ENCODE measurements at places on chromosomes 11 and 22.
A peak's percentile ranks its signal among the peaks of the same experiment; 100 is the strongest.

DNA sequence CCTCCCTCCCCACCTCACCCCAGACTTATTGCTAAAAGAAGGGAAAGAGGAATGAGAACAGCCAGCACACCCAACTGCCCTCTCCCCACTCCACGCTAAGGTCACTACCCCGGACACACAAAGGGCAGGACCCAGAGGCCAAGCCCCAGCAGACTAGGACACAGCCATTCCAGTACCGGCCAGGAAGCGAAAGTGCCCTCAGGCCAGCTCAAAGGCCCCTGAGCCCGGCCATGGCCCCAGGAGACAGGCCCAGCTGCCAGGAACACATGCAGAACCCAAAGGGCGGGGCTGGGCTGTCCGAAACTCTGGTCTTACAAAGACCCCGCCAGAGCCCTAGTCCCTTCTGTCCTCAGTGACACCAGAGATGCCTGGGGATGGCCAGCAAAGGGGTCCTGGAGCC is 5.5 kb downstream of the RCOR2 start:
- no peak for DNase-seq

GRCh38 chr22:27882507-27883290 is 36.4 kb downstream of the PITPNB start:
- DNase-seq: no peak

GRCh38 chr11:15988016-15988550 is 368.3 kb downstream of the SOX6 start:
- no peak for DNase-seq

- DNase-seq: peak; percentile 74
Observed at GRCh38 chr11:46554213-46555147, 39.3 kb downstream of the AMBRA1 start.

DNA sequence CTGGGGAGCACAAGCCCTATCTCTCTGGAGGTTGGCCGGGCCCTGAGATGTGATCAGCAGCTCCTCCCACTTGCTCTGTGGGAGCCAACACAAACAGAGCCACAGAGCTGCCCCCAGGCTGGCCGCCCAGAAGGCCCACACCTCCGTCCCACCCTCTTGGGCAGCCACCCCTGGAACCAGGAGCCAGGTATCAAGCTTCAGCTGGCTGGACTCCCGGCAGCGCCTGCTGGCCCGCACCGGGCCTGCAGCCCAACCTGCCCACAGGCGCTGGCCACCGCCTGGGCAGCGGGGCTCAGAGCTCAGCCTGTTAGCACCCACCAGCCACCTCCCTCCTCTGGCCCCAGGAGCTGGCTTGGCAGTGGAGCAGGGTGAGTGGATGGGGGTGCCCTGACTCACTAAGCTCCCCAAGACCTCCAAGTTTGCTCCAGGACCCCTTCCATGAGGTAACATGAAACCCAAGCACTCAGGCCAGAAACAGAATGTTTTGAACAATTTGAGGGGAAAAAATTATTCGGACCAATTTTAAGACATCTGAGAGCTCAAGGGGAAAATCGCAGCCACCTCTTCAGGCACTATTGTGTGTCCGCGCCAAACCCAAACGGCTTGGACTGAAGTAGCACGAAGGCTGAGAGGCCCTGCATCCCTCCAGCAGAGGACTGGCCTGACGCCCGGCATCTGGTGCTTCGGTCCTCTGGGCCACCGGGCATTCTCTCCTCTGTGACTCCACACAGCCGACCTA is 450.8 kb downstream of the SOX6 start:
- no peak for DNase-seq

DNA sequence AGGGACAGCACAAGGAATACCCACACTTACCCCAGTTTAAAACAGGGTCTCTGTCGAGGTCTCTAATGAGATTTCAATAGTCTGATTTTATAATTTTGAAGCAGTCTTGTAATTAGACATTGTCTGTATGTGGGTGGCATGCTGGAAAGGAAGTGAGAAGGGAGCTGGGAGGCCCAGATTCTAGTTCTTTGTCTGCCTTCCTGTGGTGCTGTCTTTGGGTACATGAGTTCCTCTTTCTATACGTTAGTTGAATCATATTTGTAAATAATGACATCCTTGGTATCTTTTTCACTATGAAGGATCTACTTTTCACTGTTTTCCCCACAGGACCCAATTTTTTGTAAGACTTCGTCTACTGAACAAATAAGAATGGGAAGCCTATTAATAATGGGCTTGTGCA is 42.0 kb upstream of the TENM4 start:
- DNase-seq: no peak

DNA sequence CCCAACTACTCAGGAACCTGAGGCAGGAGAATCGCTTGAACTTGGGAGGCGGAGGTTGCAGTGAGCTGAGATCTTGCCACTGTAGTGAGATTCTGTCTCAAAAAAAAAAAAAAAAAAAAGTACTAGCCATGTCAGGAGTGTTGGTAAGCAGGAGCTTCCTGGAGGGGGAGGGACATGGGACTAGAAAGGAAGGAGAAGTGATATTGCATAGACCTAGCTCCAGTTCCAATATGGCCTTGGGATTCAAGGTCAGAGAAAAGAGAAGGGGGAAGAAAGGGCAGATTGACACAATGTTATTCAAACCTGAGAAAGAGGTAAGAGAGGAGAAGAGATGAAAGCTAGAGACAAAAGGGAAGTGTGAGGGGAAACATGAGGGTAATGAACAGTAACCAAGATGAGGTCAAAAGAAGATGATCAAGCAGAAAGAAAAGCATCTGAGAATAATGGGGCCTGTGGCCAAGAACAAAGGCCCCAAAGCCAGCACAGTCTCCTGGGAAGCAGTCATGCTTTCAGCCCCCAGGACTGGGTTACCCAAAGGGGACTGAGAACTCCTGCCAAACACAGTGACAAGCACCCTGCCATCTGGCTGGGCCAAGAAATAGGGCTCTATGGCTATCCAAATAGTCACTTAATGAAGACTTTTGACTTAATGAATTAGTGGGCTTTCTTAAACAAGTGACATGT is 51.7 kb upstream of the FTH1 start:
- DNase-seq: no peak

DNA sequence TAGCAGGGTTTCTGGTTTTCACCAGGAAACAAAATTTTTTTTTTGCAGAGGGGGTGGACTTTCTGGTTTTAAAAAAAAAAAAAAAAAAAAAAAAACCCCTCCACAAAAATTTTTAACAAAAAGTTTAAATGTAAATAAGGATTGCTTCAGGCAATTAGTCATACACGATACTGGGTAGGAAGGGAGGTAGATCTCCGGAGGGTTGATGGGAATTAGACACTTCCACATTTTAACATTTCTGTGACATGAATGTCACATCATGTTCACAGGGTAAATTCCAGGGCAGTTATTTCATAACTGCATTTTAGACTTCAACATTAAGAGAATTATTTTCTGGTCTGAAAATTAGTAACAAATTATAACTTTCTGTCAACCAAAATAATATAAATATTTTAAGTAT is 15.9 kb downstream of the NUP98 start:
- peak; percentile 7 for DNase-seq

GRCh38 chr11:120512739-120513435 is 1.3 kb downstream of the GRIK4 start:
- DNase-seq: no peak

DNA sequence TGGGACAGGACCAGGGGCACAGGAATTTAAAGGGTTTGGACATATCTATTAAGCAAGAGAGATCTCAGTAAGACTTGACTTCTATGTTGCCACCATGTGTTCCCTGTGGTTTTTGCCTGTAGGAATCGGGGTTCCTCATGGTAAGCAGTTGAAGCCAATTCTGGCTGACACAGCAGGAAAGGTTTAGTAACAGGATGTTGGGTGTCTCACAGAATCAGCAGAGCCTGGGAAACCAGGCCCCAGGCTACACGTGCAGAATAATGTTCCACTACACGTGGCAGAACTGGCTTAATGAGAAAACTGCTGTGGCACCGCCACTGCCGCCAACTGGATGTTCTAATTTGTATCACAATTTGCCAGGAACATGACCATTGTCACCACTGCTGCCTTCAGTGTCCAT is 264.6 kb upstream of the PLET1 start:
- no peak for DNase-seq

GRCh38 chr11:9941991-9942390 is 278.1 kb downstream of the SWAP70 start:
- no peak for DNase-seq

- peak; percentile 5 for DNase-seq
Observed at GRCh38 chr22:27554106-27554811, 247.3 kb downstream of the MN1 start.

- DNase-seq: no peak
Observed at GRCh38 chr11:133810766-133811165, 34.5 kb downstream of the SPATA19 start.

DNA sequence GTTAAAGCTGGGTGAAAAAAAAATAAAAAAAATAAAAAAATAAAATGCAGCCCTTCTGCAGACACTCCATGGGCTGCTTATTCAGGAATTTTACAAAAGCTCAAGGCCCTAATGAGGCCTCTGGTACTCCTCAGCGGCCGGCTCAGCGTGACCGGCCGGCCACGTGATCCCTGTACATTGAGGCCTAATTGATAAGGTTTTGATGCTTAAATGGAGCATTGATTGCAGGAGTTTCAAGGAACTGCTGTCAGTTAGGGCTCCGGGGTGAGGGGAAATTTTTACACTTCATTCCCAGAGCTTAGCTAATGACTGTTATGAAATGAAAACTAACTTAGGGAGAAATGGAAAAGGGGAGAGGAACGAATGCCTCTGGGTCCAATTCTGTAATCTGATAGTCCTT is 368.8 kb upstream of the KIRREL3 start:
- no peak for DNase-seq

DNA sequence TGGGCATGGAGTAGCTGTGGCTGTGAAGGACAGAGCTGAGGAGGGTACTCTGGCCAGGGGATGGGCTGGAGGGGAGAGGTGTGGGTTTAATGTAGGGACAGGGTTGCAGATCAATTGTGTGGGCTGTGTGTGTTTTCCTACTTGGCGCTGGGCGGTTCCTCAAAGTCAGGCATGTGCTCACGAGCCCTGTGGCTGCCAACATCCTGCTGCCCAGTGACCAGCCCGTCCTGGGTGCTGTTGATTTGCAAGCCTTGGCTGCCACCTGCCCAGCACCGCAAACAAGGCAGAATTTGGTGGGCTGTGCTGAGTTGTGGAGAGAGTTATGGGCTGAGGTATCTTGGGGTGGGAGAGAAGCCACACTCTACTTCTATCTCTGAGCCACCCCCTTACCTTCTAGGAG is 69.2 kb downstream of the SCN3B start:
- no peak for DNase-seq

DNA sequence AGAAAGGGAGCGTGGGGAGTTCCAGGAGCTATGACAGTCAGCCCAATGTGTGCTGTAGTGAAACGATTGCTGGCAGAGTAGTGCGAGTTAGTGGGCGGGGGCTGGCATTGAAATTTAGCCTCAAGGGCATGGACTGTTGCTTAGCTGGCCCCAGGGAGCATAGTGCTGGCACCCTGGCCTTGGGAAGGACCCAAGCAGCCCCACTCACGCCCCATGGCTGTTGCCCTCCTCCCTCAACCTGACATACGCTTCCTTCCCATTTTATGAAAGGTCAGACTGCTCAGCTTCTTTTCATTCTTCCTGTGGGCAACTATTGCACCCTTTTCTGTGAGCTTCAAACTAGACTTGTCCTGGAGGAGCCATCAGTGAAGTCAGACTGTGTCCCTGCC is 52.0 kb upstream of the SUSD2 start:
- DNase-seq: no peak

DNA sequence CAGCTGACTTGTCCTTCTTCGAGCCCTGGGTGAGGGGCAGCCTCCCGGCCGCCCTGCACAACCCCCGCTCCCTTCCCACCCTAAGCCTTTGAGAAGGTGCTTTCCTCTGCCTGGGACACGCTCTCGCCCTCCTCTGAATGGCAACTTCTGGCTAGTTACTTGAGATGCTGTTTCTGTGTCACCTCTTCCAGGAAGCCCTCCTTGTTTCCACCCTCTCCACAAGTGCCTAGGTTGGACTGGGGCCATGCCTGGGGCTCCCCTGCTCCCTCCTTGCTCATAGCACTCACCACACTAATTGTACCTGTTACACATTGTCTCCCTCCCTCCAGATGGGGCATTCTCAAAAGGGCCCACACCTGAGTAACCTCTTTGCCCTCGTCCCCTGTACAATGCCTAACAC is 72.2 kb downstream of the SCUBE1 start:
- DNase-seq: no peak

DNA sequence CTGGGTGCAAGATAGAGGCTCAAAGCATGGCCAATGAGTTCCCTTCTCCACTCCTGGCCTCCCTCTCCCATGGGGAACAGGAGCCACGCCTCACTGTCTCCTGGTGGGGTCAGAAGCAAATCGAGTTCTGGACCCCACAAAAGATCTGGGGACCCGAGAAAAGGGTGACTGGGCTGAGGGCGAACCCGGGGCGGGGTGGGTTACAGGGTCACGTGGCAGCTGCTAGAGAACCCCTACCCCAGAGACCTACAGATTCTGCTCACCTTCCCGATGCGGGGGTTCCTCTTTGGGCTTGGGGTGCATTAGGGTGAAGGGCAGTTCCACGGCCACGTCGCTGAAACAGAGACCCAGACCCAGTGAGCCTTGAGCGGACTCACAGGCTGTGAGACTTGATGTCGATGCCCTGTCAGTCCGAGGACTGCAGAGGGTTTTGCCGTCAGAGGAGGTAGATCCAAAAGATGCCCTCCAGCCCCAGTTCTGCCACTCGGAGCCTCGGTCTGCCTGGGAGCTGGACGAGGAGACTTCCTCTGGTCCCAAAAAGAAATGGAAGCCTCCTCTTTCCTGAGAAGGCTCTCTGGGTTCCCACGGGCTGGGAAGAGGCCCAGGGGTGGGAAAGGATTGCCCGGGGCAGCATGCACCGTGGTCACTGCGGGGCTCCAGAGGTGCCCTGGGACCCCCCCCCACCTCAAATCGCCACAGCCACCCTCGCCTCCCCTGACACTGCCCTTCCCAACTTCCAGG is 28.2 kb downstream of the TPBGL start:
- DNase-seq: no peak

- DNase-seq: no peak
Observed at GRCh38 chr11:7593481-7593880, 79.7 kb downstream of the PPFIBP2 start.

- no peak for DNase-seq
Observed at GRCh38 chr11:15864026-15864805, 492.1 kb downstream of the SOX6 start.

DNA sequence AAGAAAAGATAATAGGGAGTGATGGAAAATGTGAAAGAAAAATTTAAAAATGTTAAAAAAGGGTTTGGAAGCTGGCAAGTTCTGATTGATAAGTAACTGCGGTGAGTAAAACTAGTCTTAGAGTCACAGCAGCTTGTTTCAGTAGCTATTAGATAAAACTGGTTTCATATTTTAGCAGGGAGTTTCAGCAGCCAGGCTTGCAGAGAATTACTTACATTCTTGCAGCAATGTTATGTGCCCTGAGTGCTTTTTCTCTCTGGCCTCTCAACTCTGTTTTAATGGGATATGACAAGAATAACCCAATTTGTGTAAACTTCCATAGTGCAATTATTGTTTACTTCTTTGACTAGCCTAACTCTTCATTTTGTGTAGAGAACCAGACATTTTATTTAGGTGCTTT is 33.6 kb downstream of the PPME1 start:
- DNase-seq: no peak

- peak; percentile 7 for DNase-seq
Observed at GRCh38 chr11:6927030-6927617, 898 bp downstream of the ZNF215 start.

- no peak for DNase-seq
Observed at GRCh38 chr22:44259366-44260215, 53.2 kb downstream of the SHISAL1 start.

- no peak for DNase-seq
Observed at GRCh38 chr11:121767433-121767832, 314.7 kb upstream of the SORL1-AS1 start.

All from RWPE1 (cell line).